Stimulated activated naive B cell treated with anti-CD40 and anti-IgM and Interleukin-4, amounts not matched to agents 10 μg/mL and 1 μg/mL and 100 μg/mL, for 72 hours (primary cell): ENCODE measurements at places on chromosomes 3 and 15.
A peak's percentile ranks its signal among the peaks of the same experiment; 100 is the strongest.

- DNase-seq, result no peak
Observed at GRCh38 chr3:23640471-23641146, 165.1 kb upstream of the UBE2E1 start.

- DNase-seq, result peak; percentile 46
Observed at GRCh38 chr15:74901612-74902063, 5.0 kb downstream of the FAM219B start.

GRCh38 chr3:186004671-186005070, 66.9 kb upstream of the TRA2B start:
- no peak for DNase-seq

DNA sequence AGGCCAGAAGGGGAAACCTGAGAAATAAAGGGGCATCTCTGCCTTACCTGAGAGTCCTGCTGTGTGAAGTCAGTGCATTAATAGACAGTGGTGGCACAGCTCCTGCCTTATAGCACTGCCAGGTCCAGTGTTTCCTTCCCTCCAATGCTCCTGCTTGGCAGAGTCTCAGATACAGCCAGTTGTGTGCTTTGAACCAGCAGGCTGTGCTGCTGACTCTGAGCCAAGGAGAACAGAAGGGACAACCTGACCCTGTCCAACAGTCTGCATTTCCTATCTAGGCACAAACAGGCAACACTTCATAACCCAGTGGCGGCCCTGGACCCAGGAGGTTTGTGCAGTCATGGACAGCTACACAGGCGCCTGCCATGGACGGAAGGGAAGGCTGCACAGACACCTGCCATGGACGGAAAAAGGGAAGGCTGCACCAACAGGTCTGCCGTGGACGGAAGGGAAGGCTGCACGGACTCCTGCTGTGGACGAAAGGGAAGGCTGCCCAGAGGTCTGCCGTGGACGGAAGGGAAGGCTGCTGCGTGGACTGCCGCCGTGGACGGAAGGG, 33.9 kb upstream of the PLXNA1 start:
- no peak for DNase-seq

DNA sequence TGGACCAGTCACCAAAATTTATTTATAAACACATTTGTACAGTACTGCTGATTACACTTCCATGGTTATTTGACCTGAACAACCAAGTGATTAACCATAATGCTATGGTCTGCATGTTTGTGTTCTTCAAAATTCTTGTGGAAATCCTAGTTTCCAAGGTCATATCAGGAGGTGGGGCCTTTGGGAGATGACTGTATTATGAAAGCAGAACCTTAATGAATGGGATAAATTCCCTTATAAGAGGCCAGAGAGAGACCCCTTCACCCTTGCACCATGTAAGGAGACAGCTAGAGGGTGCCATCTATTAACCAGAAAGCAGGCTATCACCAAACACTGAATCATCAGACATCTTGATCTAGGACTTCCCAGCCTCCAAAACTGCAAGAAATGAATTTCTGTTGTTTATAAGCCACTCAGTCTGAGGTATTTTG, 1.9 kb downstream of the SCAPER start:
- DNase-seq, result no peak

DNA sequence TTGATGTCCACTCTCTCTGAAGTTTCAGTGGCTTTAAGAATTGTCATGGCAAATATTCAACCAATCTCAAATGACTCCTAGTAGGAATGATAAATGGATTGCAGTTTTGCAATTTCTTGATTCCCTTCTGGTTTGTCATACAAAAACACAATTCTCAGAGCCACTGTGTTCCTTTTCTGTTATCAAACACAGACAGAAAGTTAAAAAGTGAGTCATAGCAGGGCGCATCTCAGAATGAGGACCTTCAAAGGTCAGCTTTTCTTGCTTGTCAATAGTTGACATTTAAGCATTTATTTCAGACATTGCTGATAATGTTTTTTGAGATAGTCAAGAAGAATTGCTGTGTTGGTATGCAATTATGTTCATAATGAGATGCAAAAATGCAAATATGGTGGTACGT, 405.9 kb downstream of the NR2F2 start:
- no peak for DNase-seq

DNA sequence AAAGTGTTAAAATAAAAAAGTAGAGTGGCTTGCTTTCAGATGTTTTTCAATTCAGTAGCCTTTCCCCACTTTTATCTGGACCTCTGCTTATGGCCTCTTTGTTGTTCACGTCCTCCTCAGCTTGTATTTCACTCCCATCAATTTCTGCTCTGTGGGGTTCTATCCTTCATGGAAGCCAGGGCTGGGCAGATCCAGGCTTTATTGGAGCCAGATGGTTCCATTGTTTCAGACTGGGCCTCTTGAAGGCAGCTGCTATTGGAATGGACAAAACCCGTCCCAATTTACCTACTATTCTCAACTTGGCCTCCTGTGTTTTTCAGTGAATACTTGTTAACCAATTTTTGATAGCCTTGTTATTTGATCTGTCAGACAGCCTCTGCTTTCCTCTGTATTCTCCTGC, 10.9 kb upstream of the AADACL2 start:
- no peak for DNase-seq

DNA sequence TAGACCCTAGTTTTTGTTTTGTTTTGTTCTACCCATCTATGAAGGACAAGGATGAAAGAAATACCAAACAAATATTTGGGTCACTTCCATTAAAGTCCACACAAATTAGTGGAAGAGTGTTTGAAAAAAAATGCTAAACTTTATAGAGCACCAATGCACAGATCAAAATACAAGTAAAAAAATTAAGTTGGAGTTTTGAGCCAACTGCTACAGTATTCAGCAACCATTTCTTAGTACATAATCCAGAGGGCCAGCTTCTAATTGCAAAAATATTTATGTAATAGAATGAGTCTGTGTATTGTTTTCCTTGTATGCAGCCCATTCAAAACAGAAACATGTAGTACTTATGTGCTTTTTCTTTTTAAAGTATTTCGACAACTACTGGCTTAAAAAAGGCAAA, 121.1 kb downstream of the CBLB start:
- no peak for DNase-seq
